ENCODE measurements at places on chromosomes 4 and X.
A peak's percentile ranks its signal among the peaks of the same experiment; 100 is the strongest.

DNA sequence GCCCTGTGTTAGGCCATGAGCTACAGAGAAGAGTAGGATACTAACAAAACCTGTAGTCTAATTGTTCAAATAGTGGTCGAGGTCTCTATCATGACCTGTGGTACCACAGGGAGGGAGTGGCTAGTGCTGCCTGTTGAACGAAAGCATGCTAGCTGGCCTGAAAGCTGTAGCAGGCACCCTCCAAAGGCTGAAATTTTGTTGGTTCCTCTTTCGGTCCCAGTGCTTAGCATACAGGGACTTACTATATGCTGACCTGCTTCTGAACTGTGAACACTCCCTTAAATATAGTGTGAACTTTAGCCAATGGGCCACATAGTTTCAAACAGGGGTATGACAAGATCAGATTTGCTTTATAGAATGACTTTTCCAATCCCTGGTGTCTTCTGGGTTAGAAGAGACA lies 113.4 kb downstream of the PJA1 start:
- DNase-seq = no peak

GRCh38 chr4:127978930-127979329 lies 13.7 kb downstream of the ABHD18 start:
- no peak for DNase-seq

DNA sequence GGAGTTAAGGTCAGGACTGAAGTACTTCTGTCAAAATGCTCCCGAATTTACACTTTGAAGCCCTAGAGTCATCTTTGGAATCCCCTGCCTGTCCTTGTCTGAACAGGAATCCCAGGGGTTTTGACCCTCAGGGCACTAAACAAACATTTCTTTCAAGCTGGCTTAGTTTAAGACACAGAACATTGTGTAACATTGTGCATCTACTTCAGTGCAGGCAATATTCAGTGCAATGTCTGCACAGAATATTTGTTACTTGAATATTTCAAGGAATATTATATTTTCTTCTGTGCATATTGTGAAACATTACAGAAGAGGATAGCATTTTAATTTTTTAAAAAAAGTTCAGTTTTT lies 763.4 kb downstream of the PCDH18 start:
- DNase-seq = no peak

GRCh38 chr4:69124941-69125340 lies 28.7 kb downstream of the UGT2B7 start:
- no peak for DNase-seq

- peak; percentile 43 for DNase-seq
Measured at GRCh38 chr4:184763150-184763780, 29.4 kb upstream of the CENPU start.

DNA sequence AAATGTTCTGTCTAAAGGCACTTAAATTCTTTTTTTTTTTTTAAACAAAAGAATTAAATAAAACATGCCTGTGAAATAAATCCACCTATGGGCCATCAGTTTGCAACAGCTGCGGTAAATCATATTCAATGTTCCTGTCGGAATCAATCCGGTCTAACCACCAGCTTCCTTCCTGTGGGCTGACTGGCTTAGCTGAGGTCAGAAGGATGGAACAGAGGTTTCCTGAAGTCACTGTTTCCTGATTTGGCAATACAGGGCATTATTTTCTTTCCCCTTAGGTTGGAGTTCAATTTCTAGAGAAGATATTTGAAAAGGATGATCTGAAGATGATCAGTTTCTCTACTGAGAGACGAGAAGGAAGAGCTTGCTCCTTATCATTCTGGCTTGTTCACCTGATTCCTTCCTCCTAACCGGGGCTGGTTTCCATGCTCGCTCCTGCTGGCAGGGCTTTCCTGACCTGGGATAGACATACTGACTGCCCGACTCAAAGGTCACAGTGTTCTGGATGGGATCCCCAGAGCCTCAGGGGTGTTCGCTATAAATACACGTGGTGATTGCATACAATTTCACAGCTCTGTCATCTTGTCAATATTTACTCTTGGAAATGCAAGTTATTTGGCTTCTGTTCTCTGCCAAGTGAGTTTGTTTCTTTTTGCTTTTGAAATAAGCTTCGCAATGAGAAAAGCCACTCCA lies 21.7 kb downstream of the PDLIM3 start:
- no peak for DNase-seq

DNA sequence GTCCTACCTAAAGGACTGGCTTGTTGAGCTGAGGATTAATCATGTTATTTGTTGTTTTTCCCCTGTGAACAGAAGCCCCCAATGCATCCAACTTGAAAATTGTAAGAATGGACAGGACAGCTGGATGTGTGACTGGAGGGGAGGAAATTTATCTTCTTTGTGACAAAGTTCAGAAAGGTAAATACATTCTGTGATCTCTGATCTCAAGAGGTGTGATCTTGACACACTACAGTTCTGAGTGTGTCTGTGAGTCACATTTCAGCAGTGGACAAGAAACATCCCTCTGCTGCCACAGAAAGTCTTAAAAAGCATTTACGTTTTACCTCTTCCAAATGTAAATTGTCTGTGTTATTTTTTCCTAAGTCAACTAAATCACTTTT lies 79.3 kb downstream of the NFKB1 start:
- no peak for DNase-seq

DNA sequence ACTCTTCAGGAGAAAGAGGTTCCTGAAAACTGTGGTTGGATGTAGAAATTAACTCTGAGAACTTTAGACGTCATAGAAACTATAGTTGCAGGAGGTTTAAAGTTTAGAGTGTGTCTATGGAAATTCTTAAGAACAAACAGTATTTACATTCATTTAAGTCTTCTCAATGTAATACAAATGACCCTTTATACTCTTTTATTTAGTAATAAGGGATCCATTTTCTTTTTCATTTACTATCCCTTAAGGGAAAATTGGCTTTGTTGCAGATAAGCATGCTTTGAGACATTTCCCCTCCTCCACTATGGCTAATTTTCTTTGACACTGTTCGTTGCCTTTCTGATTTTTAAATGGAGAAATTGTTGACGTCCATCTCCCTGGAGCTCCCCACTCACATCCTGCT lies 96.4 kb downstream of the POLA1 start:
- DNase-seq = no peak

- peak; percentile 51 for DNase-seq
Measured at GRCh38 chrX:24167719-24168472, 18.4 kb downstream of the ZFX start.

DNA sequence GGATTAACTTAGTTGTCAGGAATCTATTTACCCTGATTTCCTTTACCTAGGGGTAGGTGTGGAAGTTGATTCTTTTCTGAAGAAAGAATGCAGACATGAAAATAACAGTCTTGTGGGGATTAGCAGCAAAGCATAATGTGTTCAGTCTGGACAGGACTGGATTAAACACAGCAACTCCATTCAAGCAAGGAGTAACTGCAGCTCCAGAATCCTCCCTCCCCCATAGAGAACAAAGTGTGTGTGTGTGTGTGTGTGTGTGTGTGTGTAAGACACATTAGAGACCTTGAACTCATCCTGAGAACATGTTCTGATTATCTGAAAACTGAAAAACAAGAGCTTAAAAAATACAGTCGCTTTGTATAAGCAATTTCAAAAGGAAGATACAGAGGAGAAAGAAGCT lies 9.3 kb downstream of the C4orf54 start:
- DNase-seq = no peak

DNA sequence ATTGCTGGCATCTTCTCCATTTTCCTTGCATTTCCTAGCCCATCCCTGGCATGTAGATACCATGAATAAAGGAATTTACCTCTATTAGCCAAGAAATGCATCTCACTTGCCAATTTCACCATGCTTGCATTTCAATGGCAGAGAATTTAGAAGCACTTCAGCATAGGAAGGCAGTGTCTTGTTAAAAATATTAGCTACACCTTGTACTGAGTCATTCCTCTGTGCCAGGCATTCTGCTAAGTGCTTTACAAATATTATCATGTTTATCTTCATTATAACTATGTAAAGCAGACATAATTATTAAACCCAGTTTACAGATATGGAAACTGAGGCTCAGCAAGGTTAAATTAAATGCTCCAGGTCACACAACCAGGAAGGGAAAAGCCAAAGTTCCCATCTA lies 138.2 kb downstream of the NPNT start:
- DNase-seq = no peak

DNA sequence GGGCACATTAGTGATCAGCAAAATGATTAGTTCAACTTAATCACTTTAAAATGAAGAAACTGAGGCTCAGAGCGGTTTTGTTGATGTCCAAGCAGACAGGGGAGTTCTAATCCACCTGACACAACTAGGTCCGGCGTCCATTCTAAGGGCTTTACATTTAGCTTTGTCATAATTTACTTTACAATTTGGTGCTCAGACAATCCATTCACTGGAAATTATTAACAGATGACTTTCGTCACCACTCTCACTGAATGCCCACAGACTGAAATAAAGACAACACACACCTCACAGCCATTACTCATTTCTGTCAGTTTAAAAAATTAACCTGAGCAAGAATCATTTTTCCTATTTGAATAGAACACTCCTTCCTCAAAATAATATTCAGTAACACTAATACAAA lies 10.8 kb downstream of the NR3C2 start:
- no peak for DNase-seq

GRCh38 chr4:109648266-109648996 lies 54.8 kb downstream of the CASP6 start:
- DNase-seq = no peak

- DNase-seq = no peak
Measured at GRCh38 chr4:1740021-1740545, 18.8 kb downstream of the TACC3 start.

GRCh38 chr4:31089815-31090214 lies 369.6 kb downstream of the PCDH7 start:
- no peak for DNase-seq

- DNase-seq = no peak
Measured at GRCh38 chr4:51849430-51849829, 6.5 kb downstream of the DCUN1D4 start.

- no peak for DNase-seq
Measured at GRCh38 chr4:10151182-10151581, 34.6 kb upstream of the WDR1 start.

- no peak for DNase-seq
Measured at GRCh38 chr4:18100657-18101056, 79.1 kb upstream of the LCORL start.
